H9 (cell line): ENCODE measurements at places on chromosomes 3 and 15. TPM values are rescaled to one million over a fixed set of nuclear protein-coding genes. Genes with fewer than 3 reads are reported as not detected.

MYH15 gene
- total RNA-seq = 0.07 and 0.13 TPM in 2 replicates

DNA sequence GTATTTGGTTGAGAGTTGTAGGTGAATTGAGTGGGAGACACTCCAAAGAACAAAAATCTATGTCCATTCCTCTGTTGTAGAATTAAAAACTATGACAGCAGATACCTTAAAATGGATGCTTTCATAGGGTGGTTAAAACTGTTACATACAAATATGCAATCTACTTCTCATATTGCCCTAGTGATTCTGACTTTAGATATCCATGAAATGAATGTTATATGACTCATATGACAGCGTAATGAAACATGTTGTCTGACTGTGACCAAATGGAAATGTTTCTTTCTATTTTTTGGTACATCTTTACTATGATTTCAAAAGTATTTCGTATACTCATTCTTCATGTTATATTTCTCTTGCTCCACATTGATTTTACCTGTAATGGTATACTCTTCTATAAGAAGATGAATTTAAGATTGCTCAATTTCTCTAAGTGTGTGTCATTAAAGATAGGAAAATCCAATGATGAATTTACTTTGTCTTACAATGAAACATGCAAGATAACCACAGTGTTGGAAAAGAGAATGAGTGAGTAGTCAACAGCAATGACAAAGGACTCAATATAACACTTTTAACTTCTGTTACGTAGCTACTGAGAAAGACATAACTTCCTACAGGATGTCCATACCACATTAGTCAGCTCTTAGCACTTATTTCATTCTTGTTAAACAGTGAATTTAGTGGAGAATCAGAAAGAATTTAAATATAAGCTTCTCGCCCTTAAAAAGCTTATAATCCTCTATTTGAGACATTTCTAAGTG, 79.3 kb upstream of the LSAMP start:
- no peaks in the 10 kb centered on the region; the same call in 1 of the 2 replicates for H3K27me3 ChIP-seq
- no peak overlapping the region for H3K27ac ChIP-seq
- DNase-seq = no peak
- H3K36me3 ChIP-seq = no peaks in the 10 kb centered on the region
- no peaks in the 10 kb centered on the region for H3K4me1 ChIP-seq
- no peak overlapping the region for H3K4me3 ChIP-seq

- no peaks in the 10 kb centered on the region for H3K36me3 ChIP-seq
- no peak overlapping the region for H3K27ac ChIP-seq
- peaks cover 14% of the 10 kb centered on the region; the same call in 1 of the 2 replicates for H3K4me1 ChIP-seq
Measured at GRCh38 chr15:31079519-31079918, 22.0 kb downstream of the TRPM1 start.

FOXL2 gene
- total RNA-seq = 0.22 and 0.29 TPM in 2 replicates

C3orf20 gene
- not detected in 2 replicates for total RNA-seq

- 0 out of 2 replicates have a peak, but pooled peaks cover 2% of the 10 kb centered on the region for H3K27me3 ChIP-seq
- no peak overlapping the region for H3K27ac ChIP-seq
- no peak overlapping the region for H3K4me3 ChIP-seq
- DNase-seq = no peak
Measured at GRCh38 chr15:91699741-91700140, 153.8 kb upstream of the SLCO3A1 start.

GRCh38 chr3:115648559-115648958, 25.2 kb downstream of the GAP43 start:
- H3K4me1 ChIP-seq = no peaks in the 10 kb centered on the region
- DNase-seq = no peak
- no peak overlapping the region for H3K27ac ChIP-seq
- H3K27me3 ChIP-seq = no peaks in the 10 kb centered on the region
- H3K4me3 ChIP-seq = no peak overlapping the region
- no peaks in the 10 kb centered on the region for H3K36me3 ChIP-seq

DNA sequence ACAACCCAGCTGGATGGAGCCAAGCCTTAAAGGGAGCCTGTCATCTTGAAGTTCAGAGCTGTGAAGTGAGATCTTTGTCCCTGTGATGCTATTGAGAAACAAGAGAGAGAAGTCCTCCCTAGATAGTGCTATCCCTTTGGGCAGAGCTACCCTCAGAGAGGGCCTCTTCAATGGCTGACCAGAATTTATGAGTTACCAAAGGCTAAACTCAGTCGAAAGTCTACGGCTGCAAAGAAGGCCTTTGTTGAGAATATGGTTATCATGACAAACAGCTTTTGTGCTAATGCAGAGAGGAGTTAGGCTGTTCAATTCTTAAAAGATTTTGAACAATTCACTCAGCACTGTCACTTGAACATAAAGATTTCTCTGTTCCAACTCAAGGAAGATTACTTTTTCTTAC, 65.9 kb upstream of the C3orf80 start:
- H3K4me3 ChIP-seq = no peak overlapping the region
- DNase-seq = no peak
- no peak overlapping the region for H3K27ac ChIP-seq
- no peaks in the 10 kb centered on the region for H3K36me3 ChIP-seq
- H3K4me1 ChIP-seq = peaks cover 5% of the 10 kb centered on the region; the same call in 1 of the 2 replicates
- no peaks in the 10 kb centered on the region for H3K27me3 ChIP-seq

DNA sequence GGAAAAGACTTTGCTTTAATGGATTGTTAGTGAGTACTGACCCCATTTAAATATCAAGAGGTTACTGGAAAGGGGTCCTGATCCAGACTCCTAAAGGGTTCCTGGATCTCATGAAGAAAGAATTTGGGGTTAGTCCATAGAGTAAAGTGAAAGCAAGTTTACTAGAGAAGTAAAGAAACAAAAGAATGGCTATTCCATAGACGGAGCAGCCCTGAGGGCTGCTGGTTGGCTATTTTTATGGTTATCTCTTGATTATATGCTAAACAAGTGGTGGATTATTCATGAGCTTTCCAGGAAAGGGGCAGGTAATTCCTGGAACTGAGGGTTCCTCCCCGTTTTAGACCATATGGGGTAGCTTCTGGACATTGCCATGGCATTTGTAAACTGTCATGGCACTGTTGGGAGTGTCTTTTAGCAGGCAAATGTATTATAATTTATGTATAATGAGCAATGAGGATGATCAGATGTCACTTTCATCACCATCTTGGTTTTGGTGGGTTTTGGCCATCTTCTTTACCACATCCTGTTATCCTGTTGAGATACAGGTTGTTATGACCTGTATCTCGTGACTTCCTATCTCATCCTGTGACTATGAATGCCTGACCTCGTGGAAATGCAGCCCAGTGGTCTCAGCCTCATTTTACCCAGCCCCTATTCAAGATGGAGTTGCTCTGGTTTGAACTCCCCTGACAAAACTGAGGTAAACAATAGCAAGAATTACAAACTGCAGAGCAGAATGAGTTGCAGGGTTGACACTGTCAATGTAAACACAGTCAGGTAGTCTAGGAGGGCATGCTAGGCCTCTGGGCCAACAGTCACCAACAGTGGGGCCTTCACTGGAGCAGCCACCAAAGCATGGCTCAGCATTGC, 10.3 kb upstream of the GPR160 start:
- no peaks in the 10 kb centered on the region for H3K27me3 ChIP-seq
- no peaks in the 10 kb centered on the region for H3K36me3 ChIP-seq

DNA sequence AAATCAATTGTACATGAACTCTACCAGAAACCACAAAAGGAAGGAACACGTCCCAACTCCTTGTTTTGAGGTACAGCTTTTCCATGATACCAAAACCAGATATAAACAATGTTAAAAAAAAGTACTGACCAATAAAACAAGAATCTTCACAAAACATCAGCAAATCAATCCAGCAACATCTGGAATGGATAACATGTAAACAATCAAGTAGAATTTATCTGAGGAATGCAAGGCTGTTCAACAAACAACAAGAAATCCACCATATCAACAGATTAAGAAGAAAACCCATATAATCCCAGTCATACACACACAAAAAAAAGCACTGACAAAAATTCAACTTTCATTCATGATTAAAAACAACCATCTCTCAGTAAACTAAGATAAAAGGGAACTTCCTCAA, 26.7 kb downstream of the TJP1 start:
- H3K4me1 ChIP-seq = no peaks in the 10 kb centered on the region
- H3K36me3 ChIP-seq = peaks cover 65% of the 10 kb centered on the region
- no peak for DNase-seq
- H3K27ac ChIP-seq = no peak overlapping the region
- no peak overlapping the region for H3K4me3 ChIP-seq

DNA sequence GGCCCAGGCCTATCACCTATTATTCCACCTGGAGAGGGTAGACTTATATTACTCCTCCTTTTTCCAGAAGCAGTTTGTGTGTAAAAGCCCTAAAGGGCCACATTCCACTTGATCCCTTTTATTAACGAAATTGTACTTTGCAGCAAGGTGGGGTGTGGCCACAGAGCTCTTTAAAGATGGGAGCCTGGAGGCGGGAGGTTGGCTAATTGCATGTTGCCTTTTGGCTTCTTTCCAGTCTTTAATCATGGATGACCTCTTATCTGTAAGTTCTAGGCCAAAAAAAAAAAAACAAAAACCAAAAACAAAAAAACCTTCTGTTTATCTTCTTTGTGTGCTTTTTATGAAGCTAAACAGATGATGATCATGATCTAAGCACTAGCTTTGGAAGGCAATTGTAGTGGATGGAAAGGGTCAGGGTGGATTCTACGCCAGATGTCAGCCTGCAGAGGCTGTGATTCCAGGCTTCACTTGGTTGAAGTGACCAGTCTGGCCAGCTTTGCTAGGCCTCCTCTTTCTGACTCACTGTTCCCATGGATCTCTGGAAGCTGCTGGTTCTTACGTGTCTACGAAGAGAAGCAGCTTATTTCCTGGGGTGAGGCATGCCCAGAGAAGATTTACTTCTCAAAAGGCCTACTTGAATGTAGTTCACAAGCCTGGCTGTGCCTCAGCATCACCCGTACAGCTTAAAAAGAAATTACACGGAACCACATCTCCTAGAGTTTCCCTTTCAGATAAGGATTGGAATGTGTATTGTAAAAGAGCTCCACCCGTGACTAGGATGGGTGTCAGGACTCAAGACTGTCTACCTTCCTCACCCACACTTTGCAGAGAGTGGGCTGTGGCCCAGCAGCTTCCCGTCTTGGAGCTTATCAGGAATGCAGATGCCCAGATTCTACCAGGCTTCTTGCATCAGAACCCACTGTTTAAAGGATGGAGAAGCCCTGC, 330.9 kb upstream of the C2CD4B start:
- DNase-seq = no peak
- H3K27me3 ChIP-seq = no peaks in the 10 kb centered on the region

DNA sequence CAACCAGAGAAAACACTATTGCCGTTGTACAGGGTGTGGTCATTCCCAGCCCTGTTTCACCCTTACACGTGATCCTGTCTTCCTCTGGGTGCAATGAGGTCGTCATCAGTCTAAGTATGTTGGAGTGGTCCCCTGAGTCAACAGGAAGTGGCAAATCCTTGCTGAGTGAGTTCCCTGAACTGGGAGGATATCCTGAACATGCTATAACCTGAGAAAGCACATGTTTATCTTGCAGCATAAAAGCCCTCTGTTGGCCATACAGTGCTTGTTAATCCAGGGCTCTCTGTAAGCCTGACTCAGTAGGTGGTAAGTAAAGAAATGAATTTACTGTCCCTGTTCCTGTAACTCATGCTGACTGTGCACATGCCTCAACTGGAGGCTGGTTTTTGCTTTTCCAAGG, 477.8 kb upstream of the RGMA start:
- H3K4me1 ChIP-seq = peaks cover 6% of the 10 kb centered on the region; the same call in 1 of the 2 replicates
- H3K36me3 ChIP-seq = no peaks in the 10 kb centered on the region
- H3K27ac ChIP-seq = no peak overlapping the region

- H3K36me3 ChIP-seq = no peaks in the 10 kb centered on the region
- H3K27ac ChIP-seq = no peak overlapping the region
- H3K4me1 ChIP-seq = no peaks in the 10 kb centered on the region
- H3K4me3 ChIP-seq = no peak overlapping the region
- DNase-seq = no peak
Measured at GRCh38 chr3:195129644-195130492, 141.1 kb downstream of the XXYLT1 start.

PLCB2 gene
- 5.7 and 7.4 TPM in 2 replicates for total RNA-seq
